ENCODE measurements at places on chromosomes 5 and 9. TPM values are rescaled to one million over a fixed set of nuclear protein-coding genes. Genes with fewer than 3 reads are reported as not detected.

- no peak for DNase-seq
Measured at GRCh38 chr9:95116002-95116807, 201.3 kb downstream of the FANCC start.

- no peak for DNase-seq
Measured at GRCh38 chr5:10275460-10275859, 25.4 kb downstream of the CCT5 start.

GRCh38 chr5:132205385-132206125 lies 22.1 kb downstream of the P4HA2 start:
- peak; percentile 53 for DNase-seq

DNA sequence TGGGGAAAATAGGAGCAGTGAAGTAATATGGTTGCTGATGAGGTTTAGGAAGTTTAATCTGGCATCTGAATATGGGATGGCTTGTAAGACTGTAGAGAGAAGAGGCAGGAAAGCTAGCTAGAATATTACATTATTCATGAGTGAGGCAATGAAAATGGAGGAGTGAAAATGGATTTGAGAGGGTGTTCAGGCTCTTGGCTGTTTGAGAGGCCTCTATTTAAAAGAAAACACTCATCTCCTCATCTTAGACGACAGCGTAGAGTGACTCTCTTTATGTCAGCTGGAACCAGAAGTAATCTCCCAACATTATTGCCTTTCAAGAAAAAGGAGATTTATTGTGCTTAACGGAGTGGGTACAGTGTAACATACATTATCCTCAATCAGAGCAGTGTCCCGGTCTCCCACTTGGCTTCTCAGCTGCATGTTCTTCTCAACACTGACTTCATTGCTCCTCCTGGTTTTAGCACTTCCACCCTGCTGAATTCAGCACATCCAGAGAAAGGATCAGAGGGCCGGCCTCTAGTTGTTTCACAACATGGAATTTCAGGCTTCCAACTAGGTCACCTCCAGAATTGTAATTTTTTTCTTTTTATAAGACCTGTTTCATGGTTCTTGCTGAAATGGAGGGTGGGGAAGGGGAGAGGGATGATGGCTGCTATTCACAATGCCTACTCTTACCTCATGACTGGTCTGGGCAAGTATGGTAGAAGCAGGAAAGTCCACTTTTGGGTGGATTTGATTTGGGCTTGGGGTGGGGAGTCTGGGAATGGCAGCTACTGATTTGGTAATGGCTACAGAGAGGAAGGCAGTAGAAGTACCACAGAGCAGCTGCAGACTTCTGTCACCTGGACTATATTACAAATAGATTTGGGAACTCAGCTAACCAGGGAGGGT lies 52.9 kb upstream of the KIAA1958 start:
- no peak for DNase-seq

- DNase-seq = no peak
Measured at GRCh38 chr9:137383081-137383783, 39.7 kb downstream of the EXD3 start.

- peak; percentile 36 for DNase-seq
Measured at GRCh38 chr5:148290271-148291195, 21.7 kb upstream of the SPINK7 start.

GRCh38 chr9:101311758-101312420 lies 72.9 kb downstream of the BAAT start:
- peak; percentile 76 for DNase-seq

GRCh38 chr5:172421-172820 lies 18.9 kb upstream of the LRRC14B start:
- DNase-seq = no peak

GRCh38 chr5:169201597-169201996 lies 99.3 kb downstream of the SLIT3 start:
- no peak for DNase-seq

DNA sequence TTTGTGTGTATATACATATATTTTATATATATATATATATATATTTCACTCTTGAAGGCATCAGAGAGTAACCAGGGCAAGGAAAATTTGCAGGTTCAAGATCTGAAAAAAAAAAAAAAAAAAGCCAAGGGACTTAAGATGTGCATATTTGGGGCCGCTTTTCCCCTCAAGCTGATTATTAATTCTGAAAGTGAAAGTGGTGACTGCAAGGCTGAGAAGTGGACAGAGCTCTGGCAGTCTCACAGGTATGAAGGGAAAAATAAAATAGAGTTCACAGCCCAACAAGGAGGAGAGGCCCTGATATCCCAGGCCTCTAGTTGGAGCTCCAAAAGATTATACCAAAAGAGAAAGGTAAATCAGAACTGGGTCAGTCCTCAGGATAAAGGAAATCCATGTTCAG lies 234.4 kb upstream of the GAS1 start:
- DNase-seq = no peak

- DNase-seq = no peak
Measured at GRCh38 chr5:177524941-177525655, 8.3 kb upstream of the DDX41 start.

DNA sequence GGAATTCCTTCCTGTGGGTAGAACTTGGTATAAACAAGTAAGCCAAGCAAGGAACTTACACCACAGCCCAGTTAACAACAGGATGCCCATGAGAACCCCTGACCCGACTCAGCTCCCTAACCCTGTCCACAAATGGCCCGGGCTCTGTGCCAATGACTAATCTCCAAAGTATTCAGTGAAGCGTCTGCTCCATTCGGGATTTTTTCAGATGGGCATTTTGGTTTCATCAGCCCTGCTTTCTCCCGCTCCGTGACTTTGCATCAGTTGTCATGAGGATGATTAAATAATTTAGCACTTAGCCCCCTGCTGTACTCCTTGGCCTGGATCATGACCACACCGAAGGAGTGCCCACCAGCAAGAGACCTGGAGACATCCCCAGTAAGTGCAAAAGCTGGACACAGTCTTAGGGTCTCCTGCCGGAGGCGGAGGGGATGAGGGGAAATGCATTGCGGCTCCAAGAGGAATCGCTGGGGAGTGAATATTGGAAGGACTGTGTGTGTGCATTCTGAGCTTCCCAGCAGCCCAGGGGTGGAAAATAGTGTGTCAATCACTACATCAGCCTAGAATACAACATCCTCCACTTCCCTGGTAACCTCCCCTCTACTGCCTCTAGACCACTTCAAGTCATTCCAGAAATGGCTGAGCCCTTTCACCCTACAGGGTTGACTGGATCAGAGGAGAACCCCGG lies 41.4 kb upstream of the DNAH5 start:
- DNase-seq = peak; percentile 92

- peak; percentile 25 for DNase-seq
Measured at GRCh38 chr9:121989010-121989409, 104.1 kb downstream of the TTLL11 start.

DNA sequence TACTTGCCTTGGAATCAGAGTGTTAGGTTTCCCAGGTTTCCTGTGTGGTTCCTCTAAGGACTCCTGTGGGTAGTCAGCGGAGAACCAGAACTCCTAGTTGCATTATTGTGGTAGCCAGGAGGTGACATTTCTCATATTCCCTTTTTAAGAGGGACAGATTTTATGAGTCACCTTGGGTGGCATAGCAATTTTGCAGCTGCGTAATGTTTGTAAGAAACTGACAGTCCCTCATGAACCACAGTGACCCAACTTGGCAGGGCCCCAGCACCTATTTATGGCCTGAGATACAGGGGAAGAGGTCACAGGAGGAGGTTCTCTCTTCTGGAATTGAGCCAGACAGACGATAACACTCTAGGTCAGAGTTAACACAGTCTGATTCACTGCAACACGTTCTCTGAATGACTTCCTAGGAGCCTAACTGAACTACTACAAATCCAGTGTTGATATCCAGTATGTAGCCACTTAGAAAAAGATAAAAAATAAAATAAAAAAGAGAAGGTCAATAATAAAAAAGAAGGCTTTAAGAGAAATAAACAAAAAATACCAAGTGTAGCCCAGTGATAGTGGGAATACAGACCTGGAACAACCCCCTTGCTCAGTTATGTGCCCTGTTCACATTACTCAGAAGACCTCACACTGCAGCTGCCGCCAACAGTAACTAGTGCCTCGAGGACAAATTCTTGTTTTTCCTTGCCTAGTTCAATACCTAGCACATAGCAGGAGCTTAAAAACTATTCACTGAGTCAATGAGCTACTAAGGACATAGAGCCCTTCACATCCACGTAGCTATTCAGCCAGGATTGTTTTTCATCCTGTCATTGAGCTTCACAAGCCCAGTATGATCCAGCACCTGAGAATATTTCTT lies 50.7 kb upstream of the VLDLR start:
- peak; percentile 21 for DNase-seq

DNA sequence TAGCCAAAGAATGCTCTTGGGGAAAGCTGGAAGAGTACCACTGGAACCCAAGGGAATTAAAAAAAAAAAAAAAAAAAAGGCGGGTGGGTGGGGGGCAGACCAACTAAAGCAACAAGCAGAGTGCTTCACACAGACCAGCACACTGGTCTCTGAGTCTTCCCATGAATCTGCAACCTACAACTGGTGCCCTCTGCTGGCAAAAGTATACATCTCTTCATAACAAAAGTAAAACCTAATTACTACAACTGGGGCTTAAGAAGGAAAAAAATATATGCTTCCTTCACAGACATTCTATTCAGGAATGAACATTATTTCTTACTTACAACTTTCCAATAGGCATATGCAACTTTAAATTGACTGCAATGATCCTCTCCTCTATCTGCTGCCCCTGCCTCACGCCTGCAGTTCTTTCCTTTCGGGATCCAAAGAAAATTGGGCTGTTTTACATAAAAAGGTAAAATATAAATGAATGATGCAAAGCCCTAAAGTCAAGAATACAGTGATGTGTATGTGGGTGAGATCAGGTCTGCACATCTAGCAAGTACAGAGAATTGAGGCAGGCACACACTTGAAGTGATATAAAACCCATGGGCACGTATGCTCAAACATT lies 7.2 kb upstream of the KLHL3 start:
- DNase-seq = peak; percentile 72

DNA sequence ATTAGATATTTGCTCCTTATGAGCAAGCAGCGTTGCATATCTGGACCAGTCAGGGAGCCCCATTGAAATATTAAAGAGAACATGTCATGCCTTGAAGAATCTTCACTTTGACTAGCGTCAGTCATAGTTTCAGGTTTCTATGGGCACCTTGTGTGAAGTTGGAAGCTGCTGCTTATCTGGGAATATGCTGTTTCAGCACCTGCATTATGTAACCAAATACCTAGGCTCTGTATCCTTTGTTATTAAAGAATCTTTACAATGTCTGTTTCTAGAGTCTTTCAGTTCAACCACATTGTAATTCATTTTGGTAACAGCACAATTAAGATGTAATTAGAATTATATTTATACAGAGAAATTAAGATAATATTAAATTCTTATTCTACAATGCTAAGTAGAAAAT lies 818.8 kb upstream of the TYRP1 start:
- no peak for DNase-seq

DNA sequence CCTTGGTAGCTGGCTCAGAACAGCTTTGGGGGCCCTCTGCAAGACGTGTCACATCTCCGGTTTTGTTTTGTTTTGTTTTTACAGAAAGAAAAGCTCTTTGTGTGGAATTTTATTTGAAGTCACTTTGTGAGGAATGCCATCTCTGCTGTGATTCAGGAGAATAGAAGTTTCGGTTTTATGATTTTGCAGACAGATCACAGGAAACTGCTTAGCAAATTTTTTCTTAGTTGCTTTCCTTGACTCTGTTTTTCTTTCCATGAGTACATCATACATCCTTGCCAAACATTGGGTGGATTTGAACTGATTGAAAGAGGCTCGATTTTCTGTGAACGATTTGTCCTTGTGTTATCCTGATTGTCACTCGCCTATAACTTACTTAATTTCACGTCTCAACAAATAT lies 5.1 kb downstream of the SEMA5A start:
- peak; percentile 34 for DNase-seq

- no peak for DNase-seq
Measured at GRCh38 chr5:92801911-92802310, 779.1 kb downstream of the NR2F1-AS1 start.

GRCh38 chr5:31981361-31981945 lies 192.7 kb downstream of the GOLPH3 start:
- DNase-seq = no peak

- peak; percentile 34 for DNase-seq
Measured at GRCh38 chr9:128637656-128638055, 19.0 kb downstream of the DYNC2I2 start.

GRCh38 chr9:19903076-19903475 lies 114.2 kb upstream of the SLC24A2 start:
- no peak for DNase-seq

SLC6A3 gene
- total RNA-seq = not detected

ACOT12 gene
- not detected for total RNA-seq

IL4 gene
- total RNA-seq = not detected

CCDC152 gene
- 2.8 TPM for total RNA-seq

CCDC192 gene
- total RNA-seq = not detected

PCDHA9 gene
- not detected for total RNA-seq

All from endothelial cell of umbilical vein (primary cell).